Head of caudate nucleus (tissue), 42 donors: ENCODE measurements at places on chromosomes 6 and 20.

GRCh38 chr6:96032661-96033060 lies 16.9 kb downstream of the FUT9 start:
- DNase-seq, result no peak

DNA sequence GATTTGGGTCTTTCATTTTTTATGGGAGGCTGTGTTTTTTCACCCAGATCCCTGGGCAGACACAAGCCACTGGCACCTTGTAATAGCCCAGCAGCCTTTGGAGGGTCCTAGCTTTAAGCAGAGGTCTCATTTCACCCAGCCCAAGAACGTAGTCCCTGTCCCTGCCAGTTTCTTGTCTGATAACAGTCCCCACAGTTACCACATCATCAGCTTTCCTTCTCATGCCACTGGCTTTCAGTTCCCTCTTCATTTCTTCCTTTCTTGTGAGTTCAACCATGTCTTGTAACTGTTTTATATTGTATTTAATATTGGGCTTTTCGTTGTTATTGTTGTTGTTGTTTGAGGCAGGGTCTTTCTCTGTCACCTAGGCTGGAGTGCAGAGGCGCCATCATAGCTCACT lies 10.6 kb downstream of the PNPLA1 start:
- DNase-seq, result no peak

DNA sequence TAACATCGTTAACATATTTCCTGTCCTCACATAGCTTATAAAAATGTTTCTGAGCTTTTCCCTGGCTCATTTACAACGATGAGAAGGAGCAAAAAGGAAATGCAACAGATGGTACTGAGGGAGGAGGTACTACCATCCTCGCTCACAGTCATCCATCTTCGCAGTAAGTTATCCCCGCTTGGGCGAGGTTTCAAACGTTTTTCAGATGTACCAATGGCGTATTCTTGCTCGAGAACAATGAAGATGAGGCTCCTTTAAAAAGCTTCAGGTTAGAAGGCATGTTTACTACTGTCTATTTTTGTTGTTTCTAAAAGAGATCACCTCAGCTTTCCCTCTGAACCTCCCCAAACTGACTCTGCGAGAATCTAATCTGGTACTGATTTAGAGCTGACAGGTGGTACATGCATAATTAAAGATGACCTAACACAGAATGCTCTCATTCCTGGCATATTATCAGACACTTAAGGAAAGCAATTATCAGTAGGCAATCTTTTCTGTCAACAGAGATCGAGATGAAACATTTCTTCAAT lies 178.7 kb downstream of the GJA10 start:
- no peak for DNase-seq

DNA sequence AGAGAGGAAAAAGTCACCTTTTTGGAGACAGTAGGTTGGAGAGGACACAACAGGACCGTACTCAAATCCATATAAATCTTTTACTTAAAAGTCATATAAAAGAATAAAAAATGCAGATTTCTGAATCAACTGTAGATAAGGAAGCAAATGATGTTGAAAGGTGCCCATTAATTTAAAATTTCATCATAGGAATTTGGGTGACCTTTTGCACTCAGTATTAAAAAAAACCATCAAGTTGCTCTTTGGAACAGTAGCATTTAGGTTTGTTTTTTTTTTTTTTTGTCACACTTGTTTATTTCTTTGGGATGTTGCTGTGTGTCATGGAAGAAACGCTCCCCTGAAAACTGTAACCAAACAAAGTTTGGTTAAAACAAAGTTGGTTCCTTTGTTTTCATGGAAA lies 20.9 kb upstream of the LRRN4 start:
- no peak for DNase-seq

- DNase-seq, result no peak
These were observed 377.4 kb downstream of the PHF3 start for GRCh38 chr6:64013011-64013410.

- DNase-seq, result no peak
These were observed 112.5 kb downstream of the JPH2 start for GRCh38 chr20:44074252-44075151.

- DNase-seq, result no peak
These were observed 4.1 kb upstream of the SLC2A10 start for GRCh38 chr20:46705378-46705729.

GRCh38 chr20:62616728-62617621 lies 25.3 kb upstream of the SLCO4A1 start:
- DNase-seq, result peak; percentile 59

GRCh38 chr6:29603930-29604329 lies 19.0 kb downstream of the OR2H2 start:
- no peak for DNase-seq
